Inflammatory macrophage (primary cell): ENCODE measurements at places on chromosomes 13 and 19.

DNA sequence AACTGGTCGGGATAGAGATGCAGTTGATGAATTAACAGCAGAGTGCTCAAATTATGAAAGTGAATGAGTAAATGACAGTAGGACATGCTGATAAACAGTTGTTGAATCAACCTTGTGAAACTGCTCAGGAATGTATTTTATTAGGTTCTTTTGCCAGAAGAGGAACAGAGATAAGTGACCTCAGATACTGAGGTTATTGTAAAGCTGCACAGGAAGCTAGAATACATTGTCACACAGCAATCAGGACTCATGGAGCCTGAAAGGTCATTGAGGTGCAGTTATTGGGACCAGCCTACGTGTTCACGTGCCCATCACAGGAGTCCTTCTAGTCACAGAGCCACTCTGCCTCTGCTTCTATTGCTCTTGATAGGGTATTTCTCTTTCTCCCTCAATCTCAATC, 47.5 kb upstream of the MED4 start:
- DNase-seq, result peak; percentile 61

DNA sequence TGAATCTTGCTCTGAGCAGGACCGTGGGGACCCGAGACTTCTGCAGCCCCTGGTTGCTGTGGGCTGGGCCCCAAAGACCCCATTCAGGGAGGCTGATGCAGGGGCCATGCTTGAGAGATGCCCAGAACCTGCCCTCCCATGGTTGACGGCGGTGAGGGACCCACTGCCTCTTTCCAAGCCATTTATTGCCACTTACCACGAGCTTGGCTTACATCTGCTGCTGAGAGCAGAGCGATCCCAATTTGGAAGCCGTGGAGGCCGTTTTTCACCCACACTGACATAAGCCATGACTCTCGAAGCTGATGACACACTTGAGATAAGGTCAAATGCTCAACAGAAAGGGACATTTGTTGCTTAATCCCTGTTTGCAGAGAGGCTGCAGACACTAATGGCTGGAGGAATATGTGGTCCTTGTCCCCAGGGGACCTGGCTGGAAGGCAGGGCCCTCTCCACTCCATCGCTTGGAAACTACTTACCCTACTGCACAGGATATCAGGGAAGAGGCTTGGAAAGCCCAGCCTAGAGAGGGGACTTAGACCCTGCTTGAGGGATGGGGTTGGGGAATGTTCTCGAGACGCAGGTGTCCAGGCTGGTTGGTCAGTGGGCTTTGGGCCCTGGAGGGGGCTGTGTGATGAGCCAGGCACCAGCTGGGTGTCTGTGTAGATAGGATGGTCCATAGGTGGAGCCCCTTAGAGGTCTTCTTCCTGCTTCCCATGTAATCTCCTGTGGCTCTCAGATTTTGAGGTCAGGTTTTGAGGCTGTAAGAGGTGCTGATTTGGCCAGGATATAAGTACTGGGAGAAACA, 15.3 kb downstream of the ZNF536 start:
- DNase-seq, result no peak

GRCh38 chr19:31979949-31980670, 365.3 kb upstream of the ZNF507 start:
- no peak for DNase-seq

GRCh38 chr19:10271543-10272086, 695 bp downstream of the ICAM1 start:
- peak; percentile 61 for DNase-seq

- DNase-seq, result no peak
These were observed 65.2 kb downstream of the TEX26 start for GRCh38 chr13:30997697-30998096.

DNA sequence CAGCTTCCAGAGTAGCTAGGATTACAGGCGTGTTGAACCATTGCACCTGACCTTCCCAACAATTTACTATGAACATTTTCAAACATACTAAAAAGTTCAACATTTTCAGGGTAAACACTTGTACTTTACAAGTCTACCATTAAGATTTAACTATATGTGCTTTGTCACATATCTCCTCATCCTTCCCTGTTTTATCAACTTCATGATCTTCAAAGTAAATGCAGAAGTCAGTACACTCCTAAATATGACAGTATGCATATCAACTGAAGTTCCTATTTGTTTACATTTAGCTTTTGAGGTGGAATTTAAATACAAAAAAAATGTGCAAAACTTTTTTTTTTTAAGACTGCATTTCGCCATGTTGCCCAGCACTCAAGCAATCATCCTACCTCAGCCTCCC, 18.5 kb downstream of the LNX2 start:
- no peak for DNase-seq

DNA sequence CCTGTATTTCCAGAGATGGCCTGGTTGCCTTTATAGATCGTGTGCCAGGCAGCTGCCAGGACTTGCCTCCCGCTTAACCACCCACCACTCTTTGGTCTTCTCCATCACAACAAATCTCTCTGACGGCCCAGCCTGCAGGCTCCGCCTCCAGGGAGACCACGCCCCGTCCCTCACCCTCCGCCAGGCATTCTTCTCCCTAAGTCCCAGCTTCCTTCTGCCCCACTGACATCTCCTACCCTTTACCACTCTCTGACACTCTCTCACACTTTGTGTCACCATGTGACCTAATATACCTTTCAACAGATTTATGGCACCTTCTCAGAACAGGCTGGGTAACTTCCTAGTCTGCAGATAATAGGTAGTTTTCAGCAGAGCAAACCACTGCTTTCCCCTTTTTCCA, 95.1 kb downstream of the CAB39L start:
- no peak for DNase-seq

GRCh38 chr19:30065680-30066606, 123.9 kb downstream of the URI1 start:
- DNase-seq, result no peak

GRCh38 chr19:4319067-4319718, 14.8 kb downstream of the FSD1 start:
- DNase-seq, result peak; percentile 72

GRCh38 chr13:69857183-69857821, 250.3 kb upstream of the ATXN8OS start:
- DNase-seq, result no peak

GRCh38 chr19:35030257-35031071, at the start of gene SCN1B:
TSS of gene SCN1B (plus strand) at chr19:35030470. CDS start at chr19:35030821, 351 bp downstream.
- DNase-seq, result peak; percentile 40

DNA sequence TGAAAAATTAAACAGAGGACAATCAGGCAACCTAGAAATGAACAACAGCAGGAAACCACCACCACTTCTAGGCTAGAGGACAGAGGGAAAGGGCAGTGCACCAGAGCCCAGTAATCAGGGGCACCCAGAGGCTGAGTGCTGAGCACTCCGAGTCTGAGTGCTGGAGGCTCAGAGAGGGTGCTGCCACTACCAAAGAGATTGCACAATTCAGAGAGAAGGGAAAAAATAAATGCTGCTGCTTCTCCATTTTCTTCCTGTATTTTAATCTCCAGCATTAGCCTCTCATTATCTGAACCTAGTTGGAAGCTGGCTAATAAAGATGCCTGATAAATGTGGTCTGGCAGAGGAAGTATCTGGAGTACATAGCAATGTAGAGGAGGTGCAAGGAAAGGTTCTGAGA, 11.8 kb upstream of the ZNF175 start:
- no peak for DNase-seq

DNA sequence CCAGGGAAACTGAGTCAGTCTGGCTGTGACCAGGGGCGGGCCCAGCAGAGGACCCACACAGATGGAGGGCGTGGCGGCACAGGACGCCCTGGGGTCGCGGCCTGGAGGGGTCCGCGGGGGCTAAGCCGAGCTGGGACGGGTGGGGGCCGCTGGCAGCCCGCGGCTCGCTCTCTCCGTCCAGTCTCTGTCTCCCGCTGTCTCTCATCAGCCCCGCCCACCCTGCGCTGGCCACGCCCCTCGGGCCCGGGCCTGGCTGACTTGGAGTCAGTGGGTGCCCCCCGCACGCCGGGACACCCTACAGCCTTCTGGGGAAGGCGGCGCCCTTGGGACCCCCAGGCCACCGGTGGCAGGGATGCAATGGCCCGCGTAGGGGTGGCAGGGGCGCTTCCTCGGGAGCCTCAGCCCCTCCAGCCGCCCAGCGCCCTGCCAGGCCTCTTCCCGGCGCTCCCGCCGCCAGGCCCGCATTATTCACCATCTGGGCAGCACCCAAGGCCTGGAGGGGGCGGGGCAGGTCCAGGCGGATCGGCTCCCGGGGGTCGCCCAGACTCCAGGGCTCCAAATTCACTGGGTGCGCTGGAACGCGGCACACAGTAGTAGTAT, at the start of gene TBXA2R:
TBXA2R (minus strand) TSS at position 186 of the 600 bp plus-strand sequence. CDS start 6,241 bp downstream, outside the sequence.
- DNase-seq, result peak; percentile 47

DNA sequence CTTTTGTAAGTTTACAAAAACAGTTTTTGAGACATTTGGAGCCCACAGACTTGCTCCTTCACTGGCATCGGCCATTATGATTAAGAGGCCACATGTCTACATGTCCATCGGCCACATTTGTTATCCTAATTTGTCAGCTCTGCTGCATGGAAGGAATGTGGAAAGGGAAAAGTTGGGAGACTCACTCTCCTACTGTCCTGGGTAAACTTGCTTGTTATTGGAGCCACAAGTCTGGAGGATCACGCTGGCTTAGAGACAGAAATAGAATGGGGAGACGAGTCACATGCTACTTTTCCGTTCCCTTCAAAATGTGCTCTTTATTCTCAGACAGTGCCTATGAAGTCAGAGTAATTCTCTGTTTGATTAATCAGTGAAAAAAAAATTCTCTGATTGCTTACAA, 741.2 kb upstream of the PCDH9 start:
- DNase-seq, result no peak

GRCh38 chr19:54282686-54283470, 2.0 kb upstream of the LILRB2 start:
- peak; percentile 57 for DNase-seq

- DNase-seq, result no peak
These were observed at the start of gene MYO16 for GRCh38 chr13:108629181-108629752. TSS of gene MYO16 (plus strand) at chr13:108629611. CDS start at chr13:108629845, 234 bp downstream.
